ENCODE measurements at places on chromosomes 12 and 14.
A peak's percentile ranks its signal among the peaks of the same experiment; 100 is the strongest.

- DNase-seq = peak; percentile 8
Observed at GRCh38 chr14:86462193-86462753, 932.3 kb downstream of the FLRT2 start.

GRCh38 chr14:73049428-73049827 is 8.9 kb upstream of the RBM25 start:
- DNase-seq = no peak

DNA sequence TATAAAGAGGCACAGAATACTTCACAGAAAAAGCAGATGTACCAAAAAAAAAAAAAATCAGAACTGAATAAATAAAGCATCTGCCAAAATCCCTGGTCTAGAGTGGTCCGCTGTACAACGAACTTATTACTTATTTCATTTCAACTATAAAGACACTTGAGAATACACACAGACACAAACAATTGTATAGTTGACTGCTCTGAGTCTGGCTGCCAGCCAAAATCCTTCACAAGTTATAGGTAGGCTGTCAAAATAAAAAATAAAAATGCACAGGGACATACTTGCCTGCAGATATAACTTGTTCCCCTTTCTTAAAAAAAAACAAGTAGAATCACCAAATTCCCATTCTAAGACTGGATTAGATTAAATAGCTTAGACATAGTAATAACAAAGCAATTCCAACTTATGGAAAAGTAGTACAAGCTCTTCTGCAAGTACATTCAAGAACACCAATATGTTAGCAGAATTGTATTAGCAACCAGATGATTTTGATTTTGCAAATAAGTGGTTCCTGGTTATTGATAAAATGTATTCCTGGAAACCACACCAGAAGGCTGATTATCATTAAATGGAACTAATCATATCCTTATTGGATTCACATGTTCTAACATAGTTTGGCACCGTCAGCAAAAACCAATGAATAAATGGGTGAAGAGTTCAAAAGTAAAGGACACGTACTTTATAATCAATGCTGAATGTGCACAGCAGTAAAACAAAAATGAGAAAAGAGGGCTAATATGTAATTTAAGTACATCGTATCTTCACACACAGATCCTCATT is 248.5 kb downstream of the NELL2 start:
- no peak for DNase-seq

- no peak for DNase-seq
Observed at GRCh38 chr12:716506-716905, 35.9 kb upstream of the WNK1 start.

DNA sequence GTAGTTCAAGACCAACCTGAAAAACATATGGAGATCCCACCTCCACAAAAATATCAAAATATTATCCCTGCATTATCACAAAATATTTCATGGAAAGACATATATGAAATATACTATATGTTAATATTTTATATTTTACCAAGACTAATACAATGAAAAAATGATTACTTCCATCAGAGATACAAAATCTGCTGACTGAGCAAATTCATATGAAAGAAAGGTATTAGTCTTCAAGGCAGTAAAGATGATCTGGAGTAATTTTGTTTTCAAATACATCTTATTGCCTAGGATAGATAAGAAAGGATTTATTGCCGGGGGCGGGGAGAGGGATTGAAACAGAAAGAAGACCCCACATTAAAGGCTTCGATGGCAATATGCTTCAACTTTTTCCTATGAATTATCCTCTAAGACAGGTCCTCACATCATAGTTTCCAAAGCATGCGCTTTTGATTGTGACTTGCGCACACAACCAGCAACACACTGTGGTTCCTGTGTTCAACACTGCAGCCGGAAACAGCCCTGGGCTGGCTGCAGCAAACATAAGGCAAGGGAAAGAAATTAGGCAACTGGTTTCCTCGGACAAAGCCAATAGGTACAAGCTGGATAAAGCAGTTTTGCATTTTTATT is 83.2 kb downstream of the SPPL3 start:
- no peak for DNase-seq

- DNase-seq = no peak
Observed at GRCh38 chr14:106268013-106268727, 741.8 kb downstream of the TMEM121 start.

GRCh38 chr14:59768855-59769375 is 101.7 kb downstream of the RTN1 start:
- peak; percentile 27 for DNase-seq

DNA sequence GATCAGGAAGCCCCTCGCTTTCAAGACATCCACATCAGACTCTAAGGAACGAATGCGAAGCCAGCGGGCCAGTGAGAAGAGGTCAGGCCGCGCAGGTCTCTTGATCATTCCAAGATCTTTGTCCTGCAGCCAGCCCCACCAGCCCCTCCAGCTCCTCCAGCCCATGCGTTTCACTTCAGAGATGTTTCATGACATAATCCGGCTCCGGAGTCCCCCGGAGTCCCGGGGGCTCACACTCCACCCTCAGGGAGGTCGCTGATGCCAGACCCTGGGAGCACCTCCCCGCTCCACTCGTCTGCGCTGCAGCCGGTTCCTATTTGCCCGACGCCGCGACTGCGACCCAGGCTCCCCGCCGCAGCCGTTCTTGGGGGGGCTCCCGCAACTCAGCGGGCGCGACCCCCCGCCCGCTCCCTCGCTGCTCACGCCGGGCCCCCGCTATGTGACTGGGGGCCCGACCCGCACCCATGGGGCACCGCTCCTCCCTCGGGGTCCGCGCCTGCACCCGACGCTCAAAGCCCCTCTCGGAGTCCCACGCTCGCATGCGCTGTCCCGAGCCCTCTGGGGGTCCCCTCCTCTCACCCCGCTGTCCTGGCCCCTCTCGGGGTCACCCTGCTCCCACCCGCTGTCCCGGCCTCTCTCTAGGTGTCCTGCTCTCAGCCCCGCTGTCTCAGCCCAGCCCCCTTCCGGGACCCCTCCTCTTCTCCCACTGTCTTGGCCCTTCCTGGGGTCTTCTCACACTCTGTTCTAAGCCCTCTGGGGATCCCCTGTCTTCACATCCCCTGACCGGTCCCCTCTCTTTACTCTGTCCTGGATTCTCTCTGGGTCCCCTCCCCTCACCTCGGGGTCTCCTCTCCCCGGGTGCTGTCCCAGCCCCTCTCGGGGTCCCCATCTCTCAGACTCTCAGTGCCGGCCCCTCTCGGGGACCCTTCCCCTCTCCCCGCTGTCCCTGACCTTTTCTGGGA is 1.1 kb downstream of the TAOK3 start:
- no peak for DNase-seq

GRCh38 chr12:116053479-116054200 is 223.9 kb downstream of the MED13L start:
- DNase-seq = peak; percentile 67

DNA sequence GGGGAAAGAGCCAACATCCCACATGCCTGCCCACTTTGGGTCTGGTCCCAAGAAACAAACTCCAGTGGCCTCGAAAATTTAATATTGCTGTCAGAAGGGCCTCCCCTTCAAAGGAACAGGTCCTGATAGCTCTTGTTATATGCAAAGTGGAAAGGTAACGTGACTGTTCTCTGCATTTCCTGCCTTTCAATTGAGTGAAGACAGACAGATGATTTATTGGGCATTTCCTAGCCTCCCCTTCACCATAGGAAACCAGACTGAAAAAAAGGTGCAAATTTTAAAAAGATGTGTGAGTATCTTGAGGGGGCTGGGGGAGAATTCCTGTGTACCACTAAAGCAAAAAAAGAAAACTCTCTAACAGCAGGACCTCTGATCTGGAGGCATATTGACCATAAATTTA is 235.2 kb downstream of the ZFP36L1 start:
- DNase-seq = no peak

DNA sequence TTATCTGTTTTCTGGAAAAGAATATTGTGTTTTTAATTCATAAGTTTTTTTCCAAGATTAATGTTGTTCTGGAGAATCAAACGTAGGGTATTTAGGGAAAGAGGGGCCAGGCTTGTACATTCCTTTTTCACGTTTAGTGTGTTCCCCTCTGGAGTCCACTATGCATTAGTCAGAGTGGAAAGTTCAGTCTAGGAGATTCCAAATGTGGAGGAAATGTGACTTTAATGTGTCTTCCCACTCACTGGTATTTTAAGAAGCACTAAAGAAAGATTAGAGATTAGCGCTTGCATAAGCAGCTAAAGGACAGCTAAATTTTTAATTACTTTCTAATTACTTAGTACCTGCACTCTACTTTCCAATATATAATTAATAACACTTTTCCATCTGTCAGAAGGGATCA is 4.4 kb upstream of the PDE6H start:
- no peak for DNase-seq

GRCh38 chr14:58770491-58770982 is 132.8 kb downstream of the DACT1 start:
- no peak for DNase-seq

DNA sequence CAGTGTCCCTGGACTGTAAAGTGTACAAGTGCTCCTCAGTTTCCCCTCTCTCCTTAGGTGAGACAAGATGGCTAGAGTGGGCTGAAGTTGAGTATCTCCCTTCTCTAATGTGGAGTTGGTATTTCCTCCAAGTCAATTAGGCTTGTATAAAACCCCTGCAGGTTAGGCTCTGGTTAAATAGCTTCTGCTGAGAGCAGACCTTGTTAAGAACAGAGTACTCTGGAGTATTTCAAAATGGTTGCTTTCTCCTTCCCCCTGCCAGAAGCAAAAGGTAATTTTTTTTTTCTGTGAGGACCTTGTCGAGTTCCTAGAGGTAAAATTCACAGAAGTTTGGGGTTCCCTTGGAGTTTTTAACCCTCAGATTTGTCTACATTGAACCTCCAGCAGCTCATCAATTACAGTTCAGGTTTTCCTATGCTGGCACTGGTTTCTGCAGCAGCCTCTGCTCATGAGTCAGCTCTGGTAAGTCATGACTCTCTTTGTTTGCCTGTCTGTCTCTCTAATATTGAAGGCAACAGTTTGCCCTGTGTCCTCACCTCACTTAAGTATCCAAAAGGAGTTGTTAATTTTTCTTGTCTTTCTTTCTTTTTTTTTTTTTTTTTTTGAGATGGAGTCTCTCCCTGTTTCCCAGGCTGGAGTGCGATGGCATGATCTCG is 27.8 kb upstream of the GLIPR1 start:
- peak; percentile 56 for DNase-seq

- peak; percentile 26 for DNase-seq
Observed at GRCh38 chr14:45610318-45610717, 357.3 kb upstream of the MIS18BP1 start.

GRCh38 chr14:64218344-64219240 is 75.6 kb downstream of the ESR2 start:
- DNase-seq = no peak

GRCh38 chr14:67370830-67371229 is 10.7 kb downstream of the EIF2S1 start:
- peak; percentile 25 for DNase-seq

DNA sequence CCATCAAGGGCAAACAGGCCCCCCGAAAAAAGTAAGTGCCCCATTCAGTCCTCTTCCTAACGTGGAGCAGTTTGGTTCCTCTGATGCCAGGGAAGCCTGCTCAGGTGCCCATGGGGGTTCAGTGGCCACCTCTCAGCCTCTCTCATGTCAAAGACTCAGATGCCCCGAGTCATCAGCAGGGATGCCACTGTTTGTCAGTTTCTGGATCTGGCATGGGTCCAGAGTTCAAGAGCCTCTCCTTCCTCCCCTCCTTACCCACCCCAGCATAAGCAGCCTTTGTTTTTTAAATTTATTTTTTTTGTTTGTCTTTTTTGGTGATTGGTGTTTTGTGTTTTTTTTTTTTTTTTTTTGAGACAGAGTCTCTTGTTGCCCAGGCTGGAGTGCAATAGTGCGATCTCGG is 11.3 kb downstream of the KMT5A start:
- DNase-seq = no peak

DNA sequence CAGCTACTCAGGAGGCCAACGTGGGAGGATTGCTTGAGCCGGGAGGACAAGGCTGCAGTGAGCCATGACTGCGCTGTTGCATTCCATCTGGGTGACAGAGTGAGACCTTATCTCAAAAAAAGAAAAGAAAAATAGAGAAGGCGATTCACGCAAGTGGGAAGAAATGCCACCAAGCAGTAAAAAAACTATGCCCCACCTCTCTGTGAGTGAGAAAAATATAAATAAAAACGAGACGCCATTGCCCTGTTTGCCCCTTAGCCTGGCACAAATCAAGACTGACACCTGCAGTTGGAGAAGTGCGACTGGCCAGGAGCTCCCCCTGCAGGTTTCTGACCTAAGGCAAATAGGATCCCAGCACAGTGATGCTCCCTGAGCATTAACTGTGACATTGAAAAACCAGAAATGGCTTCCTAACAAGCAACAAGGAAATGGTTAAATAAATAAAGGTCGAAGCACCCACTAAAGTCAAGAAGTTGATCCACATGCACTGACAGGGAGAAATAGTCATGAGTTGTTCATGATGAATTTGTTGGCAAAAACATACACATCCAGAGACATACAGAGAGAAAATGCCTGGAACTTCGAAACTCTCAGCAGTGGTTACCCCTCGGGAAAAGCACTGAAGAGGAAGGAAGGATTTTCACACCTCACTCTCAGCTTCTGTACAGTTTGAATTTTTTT is 21.1 kb downstream of the GSC start:
- no peak for DNase-seq

DNA sequence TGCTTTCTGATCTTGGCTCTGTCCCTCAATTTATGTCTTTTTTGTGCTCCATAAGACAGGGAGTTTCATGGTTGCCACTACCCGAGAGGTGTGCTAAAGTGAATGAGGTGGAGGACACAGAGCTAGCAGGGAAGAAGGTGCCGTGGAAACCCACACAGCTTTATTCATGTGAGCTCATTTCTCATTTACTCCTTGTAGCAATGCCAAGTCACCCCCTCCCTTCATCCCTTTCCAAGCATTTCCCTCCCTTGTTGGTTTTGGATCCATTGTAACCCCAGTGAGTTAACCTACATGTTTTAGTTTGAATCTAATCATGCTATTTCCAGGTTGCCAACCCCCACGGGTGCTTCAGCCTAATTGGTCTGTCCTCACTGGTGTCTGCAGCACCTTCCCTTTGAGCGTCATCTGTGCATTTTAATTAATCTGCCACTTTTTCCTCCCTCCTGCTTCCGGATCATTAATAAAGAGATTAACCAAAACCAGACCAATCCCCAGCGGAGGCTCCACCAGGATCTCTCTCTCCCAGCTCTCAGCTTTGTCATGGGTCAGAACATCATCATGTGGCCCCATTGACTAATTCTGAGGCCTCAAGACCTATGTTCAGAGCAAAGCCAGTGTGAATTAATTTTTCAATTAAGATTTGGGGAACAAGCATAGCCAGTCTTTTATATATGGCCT is 56.2 kb downstream of the NTF3 start:
- DNase-seq = peak; percentile 32

DNA sequence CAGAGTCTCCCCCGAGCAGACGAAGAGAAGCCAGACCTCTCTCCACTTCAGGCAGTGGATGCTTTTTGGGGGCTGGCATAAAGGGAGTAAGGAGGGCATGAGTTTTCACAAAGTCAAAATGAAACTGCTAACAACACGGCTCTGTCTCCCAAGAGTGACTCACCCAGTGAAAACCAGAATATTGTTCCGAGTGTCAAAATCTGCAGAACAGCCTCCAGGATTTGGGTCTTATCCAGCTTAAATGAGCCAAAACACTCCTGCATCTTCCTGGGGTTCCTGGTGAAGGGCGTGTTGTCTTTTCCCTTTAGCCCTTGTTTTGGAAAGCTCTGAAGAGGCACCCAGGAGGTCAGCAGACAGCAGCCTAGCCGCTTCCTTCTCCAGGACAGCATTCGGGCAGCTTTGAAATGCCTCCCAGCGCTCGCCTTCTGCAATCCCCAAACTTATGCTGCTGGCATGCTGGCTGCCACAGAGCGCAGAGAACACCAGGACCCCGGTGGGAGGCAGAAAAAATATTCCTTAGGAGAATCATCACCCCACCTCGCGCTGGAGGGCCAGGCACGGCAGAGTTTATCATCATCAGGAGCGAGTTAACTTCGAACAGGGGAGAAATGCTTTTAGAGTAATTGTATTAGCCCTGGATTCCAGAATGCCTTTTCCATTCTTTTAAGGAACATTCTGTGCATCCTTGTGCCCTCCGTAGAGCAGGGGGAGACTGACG is 117.7 kb upstream of the NCOR2 start:
- DNase-seq = peak; percentile 90
